CD4-positive, alpha-beta memory T cell (primary cell): ENCODE measurements at places on chromosomes 6 and 20.

DNA sequence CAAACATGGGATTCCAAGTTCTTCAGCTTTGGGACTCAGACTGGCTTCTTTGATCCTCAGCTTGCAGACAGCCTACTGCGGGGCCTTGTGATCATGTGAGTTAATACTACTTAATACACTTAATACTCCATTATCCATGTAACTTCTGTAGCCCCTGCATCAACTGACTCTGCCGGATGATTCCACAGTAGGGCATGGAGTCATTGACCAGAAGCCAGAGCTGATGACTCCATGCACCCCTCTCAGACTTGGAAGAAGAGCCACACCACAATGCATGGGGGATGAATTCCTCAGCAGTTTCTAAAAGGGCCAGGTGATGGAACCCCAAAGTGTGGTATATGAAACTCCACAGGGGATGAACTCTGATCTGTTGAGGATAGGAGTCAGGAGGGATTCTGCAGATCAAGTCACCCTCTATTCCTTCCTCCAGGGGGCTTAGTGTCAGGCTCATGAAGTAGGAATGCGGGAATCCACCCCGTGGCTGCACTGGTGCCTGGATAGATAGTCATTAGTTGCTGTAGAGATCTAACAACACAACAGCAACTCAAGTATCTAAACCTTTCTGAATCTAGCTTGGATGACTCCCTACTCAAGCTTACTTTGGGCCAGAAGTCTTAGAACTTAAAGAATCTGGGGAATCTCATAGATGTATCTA is 70.2 kb downstream of the GPR6 start:
- no peak for DNase-seq

- DNase-seq: no peak
These were observed 8.8 kb upstream of the MUC21 start for GRCh38 chr6:30974490-30975252.

- DNase-seq: peak; percentile 36
These were observed 13.9 kb upstream of the KLHL31 start for GRCh38 chr6:53679446-53679933.

- no peak for DNase-seq
These were observed 53.8 kb downstream of the ADAT2 start for GRCh38 chr6:143396497-143397226.

DNA sequence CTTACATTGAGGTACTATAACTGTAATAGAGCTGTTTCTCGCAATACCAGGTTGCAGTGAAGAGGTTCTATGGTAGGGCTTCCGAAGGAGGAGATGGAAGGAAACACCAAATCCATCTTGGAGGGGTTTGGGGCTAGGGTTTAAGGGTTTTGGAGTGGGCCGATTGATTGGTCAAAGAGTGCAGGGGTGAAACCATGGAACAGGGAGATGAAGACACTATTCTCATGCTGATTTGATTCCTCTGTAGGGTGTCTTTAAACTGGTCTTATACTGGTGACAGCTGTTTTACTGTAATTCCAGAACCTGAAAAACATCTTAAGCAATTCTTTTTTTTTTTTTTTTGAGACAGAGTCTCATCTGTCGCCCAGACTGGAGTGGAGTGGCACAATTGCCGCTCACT is 7.8 kb downstream of the SMIM13 start:
- DNase-seq: no peak
